ENCODE measurements at places on chromosomes 13 and 19. TPM values are rescaled to one million over a fixed set of nuclear protein-coding genes. Genes with fewer than 3 reads are reported as not detected.

KIR2DL4 gene
- total RNA-seq = not detected

CEACAM20 gene
- not detected for total RNA-seq

C13orf46 gene
- 2.6 TPM for total RNA-seq

DNA sequence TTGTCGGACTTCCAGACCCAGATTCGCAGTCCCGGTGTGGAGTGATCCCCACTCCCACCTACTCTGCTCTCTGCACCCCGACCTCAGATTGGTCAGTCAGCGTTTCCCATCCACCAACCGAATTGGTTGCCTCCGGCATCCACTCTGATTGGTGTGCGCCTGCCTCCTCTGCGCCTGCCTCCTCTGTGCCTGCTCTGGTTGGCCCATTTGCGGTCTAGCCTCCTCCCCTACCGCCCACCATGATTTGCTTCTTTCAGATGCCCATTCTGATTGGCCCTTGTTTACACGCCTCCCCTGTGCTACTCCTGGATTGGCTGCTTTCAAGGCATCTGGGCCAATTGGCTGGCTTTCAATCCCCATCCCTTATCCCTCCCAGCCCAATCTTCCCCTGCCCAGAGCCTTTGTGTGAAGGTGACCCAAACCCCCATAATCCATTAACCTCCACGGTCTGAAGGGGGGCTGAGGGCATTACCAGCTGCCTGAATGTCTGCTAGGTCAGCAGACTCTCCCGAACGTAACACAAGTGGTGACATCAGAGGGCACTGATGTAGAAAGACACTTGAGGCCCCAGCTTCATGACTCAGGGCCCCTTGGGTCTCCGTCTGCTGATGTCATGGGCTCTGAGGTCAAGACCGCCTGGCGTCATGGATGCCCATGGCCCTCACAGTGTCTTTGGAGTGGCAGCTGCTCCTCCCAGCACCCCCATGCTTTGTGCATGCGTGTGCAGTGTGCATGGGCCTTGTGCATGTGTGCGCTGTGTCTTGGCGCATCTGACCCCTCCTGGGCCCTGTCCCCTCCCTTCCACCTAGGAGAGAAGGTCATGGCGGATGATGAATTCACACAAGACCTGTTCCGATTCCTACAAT is 80.4 kb downstream of the MAP4K1 start:
- DNase-seq = no peak

DNA sequence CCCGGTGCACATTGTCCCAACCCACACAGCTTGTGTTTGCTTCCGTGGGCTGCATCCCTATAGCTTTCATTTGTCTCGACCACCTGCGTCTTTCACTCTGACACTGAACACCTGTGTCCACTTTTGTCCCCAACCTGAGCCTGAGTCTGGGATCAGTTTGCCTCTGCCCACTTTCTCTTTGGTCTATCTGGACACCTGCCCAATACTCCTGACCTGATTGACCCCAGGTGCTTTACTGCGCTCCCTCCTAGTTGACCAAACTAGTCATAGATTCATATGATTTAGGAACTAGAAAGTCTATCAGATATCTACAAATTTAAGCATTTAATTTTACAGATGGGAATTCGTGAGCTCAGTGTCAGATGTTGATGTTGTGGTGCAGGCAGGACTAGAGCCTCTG is 209.9 kb downstream of the DCT start:
- DNase-seq = no peak

DNA sequence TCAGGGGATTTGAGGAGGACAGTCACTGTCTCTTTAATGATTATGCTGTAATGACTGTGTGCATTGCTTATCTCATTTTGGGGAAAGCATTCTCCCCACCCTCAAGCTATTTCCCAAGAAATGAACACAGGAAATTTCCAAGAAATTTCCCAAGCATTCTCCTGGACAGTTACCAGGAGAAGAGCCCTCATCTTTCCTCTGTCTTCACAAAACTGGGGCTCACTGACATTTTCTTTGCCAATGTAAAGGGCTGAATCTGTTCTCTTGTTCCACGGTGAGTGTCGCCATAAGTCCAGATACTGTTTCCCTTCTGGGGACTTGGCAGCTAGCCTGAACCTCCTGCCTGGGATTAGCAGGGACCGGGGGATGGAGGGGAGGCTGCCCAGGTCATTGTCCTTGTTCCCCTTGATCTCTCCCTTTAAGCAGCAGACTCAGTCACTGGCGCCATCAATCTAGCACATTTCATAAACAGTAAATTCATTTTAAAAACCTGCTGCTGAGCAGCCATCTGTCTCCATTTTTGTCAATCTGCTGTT is 172.8 kb downstream of the DNAJC15 start:
- no peak for DNase-seq

DNA sequence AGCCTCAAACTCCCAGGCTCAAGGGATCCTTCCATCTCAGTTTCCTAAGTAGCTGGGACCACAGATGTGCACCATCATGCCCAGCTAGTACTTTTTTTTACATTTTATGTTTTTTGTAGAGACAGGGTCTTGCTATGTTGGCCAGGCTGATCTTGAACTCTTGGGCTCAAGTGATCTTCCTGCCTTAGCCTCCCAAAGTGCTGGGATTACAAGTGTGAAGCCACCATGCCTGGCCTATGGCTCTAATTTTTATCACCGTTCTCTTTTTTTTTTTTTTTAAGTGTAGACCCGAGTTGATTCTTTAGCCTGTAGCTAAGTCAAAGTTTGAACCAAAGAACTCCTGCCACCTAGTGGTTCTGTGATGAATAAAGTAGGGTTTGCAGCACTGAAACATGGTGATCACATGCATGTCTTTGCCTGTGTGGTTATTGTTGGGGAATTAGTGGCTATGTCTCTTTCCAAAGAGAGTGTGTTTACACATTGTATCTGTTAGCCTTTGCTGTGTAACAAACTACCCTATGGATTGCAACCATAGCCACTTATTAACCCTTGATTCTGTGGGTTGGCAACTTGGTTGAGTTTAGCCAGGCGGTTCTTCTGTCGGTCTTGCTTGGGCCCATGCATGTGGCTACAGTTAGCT is 11.6 kb downstream of the NFILZ start:
- DNase-seq = no peak

DNA sequence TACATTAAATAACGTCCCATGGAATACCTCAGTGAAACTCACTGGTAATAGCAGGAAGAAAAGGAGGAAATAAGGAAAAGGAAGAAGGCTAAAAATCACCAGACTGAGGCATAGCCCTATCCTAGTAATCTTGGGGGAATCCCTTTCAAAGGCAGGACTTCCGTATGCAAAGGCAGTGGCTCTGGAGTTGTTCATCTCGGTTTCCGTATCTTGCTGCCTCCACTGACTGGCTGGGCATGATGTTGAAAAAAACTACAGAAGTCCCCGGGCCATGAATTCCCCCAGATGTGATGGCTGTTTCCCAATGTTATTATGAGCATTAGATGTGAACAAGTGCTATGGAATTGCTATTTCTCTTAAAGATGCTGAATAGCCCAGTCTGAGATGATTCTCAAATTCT is 5.5 kb downstream of the FPR2 start:
- no peak for DNase-seq

DNA sequence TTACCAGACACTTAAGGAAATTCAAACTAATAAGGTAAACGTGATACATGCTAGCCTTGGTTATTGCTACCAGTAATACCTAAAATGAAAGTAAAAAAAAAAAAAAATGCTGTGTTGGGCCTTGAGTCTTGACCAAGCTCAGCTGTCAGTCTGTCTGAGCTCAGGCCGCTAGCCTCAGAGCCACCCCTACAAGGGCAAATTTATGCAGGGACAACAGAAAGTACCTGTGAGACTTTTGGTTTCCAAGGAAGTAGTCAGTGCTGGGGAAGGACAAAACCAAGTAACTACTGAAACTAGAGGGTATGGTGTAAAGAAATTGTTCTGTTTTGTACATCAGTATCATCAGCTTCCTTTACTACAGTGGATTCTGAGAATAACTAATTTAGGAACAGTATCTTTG is 134.3 kb upstream of the SLITRK5 start:
- no peak for DNase-seq

DNA sequence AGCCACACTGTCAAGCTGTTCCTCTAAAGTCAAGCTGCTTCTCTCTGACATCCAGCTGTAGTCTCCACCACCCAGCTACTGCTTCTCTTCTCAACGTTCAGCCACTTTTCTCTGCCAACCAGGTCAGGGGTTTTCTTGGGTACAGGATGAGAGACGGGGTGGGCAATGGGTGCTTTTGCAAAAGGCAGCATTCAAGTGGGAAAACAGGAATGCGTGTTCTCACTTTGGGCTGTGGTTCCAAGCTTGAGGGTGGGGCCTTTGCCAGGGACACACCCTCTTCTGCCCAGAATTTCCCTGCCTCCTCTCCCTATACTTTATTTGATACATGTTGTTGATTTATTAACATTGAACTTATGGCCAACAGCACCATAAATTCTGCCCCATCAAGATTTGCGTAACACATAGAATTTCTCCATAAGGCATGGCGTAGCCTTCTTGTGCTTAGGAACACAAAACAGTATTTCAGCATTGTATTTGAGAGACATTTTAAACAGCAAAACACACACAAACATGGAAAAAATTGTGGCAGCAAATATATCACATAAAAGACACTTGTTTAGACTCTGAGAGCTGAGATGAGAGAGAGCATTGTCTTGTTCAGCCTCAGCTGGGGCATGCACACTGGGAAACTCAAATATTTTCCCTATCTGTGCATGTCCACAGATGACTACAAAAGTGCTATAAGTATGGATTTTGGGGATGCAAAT is 392.8 kb downstream of the SLITRK6 start:
- DNase-seq = no peak

- no peak for DNase-seq
These were observed 16.8 kb downstream of the ZNF586 start for GRCh38 chr19:57786286-57786685.

- no peak for DNase-seq
These were observed 2.5 kb downstream of the GRTP1 start for GRCh38 chr13:113361406-113361805.

DNA sequence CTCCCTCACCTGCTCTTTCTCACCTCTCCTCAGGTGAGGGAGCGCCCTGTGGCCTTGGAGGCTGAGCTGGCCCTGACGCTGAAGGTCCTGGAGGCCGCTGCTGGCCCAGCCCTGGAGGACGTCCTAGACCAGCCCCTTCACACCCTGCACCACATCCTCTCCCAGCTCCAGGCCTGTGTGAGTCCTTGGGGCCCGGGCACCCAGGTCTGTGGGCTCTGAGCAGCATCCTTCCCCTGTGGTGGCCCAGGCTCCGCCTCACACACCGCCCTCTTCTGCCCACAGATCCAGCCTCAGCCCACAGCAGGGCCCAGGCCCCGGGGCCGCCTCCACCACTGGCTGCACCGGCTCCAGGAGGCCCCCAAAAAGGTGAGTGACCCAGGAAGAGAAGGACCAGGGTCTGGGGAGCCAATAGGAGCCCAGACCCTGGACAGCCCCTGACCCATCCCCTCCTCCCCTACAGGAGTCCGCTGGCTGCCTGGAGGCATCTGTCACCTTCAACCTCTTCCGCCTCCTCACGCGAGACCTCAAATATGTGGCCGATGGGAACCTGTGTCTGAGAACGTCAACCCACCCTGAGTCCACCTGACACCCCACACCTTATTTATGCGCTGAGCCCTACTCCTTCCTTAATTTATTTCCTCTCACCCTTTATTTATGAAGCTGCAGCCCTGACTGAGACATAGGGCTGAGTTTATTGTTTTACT is 1.9 kb downstream of the IFNL1 start:
- no peak for DNase-seq

DNA sequence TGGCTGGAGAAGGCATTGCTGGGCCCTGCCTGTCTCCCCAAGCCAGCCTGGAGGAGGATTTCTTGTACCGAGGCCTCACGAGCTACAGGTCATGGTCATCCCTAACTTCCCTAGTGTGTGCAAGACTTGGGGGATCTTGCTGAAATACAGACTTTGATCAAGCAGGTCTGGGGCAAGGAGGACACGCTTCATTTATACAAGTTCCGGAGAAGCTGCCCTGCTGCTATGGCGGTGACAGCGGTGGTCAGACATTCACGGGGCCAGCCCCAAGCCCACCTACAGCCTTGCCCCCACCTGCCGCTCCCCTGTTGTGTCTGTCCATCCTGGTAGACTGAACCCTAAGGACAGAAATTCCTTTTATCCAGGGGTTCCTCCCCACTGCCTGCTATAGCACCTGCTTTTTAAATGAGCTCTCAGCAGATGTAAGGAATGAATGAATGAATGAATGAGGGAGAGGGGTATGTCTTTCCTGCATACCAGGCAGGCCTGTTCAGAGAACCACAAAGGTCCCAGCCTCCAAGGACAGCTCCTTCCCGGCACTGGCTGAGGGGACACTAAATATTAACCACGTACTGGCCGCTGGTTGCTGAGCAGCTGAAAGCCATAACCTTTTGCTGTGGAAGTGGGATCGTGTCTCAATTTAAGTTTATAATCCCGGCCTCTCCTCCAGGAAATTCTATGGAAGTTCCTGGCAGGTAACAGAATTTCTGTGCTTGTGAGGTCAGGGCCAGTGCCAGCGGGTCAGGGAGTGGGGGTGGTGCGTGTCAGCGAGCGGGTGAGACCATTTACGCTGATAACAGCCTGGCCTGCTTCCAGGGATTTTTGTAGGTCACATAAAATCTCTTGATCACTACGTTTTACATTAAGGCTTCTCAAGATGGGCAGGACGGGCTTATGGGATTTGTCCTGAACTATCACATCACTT is 27.1 kb downstream of the TSSK6 start:
- DNase-seq = no peak

- no peak for DNase-seq
These were observed 122.8 kb downstream of the SHISA2 start for GRCh38 chr13:25928941-25929505.

GRCh38 chr19:5035105-5035761 is 66.3 kb downstream of the KDM4B start:
- DNase-seq = no peak

DNA sequence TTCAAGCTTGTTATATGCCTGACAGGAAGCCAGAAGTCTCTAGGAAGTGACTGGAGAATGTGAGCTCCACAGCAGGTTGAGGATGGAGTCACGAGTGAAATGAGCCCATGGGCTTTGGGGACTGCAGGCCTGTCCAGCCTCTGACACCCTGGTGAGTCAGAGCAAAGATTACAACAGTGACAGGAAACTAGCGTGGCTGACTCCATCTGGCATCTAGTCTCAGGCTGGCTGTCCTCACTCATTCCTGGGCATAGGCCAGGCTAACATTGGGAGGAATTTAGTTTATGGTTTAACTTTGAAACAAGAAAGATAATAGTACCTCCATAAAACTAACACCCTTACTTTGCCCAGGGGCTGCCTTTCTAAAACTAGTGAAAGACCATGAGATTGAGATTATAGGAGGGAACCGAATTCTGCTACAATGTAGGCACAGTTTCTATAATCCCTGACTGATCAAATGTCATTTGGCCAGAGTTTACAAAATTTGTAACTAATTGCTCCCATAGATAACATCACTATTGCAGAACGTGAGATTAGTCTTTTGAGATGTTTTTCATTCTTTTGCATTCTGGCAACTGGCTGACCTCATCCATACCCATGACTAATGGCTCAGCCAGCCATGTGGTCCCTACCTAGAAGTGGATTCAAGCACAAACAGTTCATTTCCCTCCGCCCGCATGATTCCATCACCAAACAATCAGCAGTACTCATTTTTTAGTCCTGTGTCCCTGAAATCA is 28.4 kb downstream of the PSG1 start:
- DNase-seq = peak; percentile 78

- DNase-seq = no peak
These were observed 19.9 kb downstream of the DPF1 start for GRCh38 chr19:38204096-38204495.

All from Panc1 (cell line).